ENCODE measurements at places on chromosomes 3 and 15. TPM values are rescaled to one million over a fixed set of nuclear protein-coding genes. Genes with fewer than 3 reads are reported as not detected.

MST1 gene
- total RNA-seq: 1.6 TPM

RHOV gene
- total RNA-seq: 1.0 TPM

CYP8B1 gene
- not detected for total RNA-seq

GRAMD1C gene
- 1.6 TPM for total RNA-seq

BNIP2 gene
- 50.1 TPM for total RNA-seq

LSAMP gene
- total RNA-seq: 3.7 TPM

SORD gene
- total RNA-seq: 1.6 TPM

EDC3 gene
- 16.2 TPM for total RNA-seq

TEX9 gene
- total RNA-seq: 3.7 TPM

CYP1A2 gene
- not detected for total RNA-seq

IL5RA gene
- total RNA-seq: not detected

HGD gene
- not detected for total RNA-seq

DHFR2 gene
- 3.7 TPM for total RNA-seq

KIF7 gene
- total RNA-seq: 4.7 TPM

OXSR1 gene
- 20.9 TPM for total RNA-seq

ASTE1 gene
- 5.2 TPM for total RNA-seq

Measured in skeletal muscle tissue (tissue), 5 donors.